ENCODE measurements at places on chromosomes 7 and 10. TPM values are rescaled to one million over a fixed set of nuclear protein-coding genes. Genes with fewer than 3 reads are reported as not detected.
A peak's percentile ranks its signal among the peaks of the same experiment; 100 is the strongest.

- H3K27me3 ChIP-seq: no peaks in the 10 kb centered on the region
Observed at GRCh38 chr10:125017547-125018298, 75.8 kb downstream of the ZRANB1 start.

DNA sequence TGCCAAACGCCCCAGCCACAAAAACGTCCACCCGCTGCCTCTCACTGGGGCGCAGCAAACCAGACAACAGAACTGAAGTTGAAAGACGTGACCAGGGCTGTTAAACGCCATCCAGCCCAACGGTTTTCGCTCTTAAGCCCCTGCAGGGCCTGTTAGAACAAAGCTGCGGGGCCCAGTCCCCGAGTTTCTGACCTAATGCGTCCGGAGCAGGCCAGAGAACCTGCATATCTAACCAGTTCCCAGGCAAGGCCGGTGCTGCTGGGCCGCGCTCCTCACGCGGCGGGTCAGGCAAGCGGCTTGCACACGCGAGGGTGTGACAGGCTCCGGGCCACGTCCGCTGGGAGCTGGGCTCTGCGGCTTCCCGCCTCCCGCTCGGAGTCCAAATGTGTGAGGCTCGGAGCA is 87.0 kb downstream of the PTPRN2 start:
- no peak overlapping the region for H3K27ac ChIP-seq
- peaks cover 24% of the 10 kb centered on the region for H3K27me3 ChIP-seq
- DNase-seq: no peak
- no peaks in the 10 kb centered on the region for H3K36me3 ChIP-seq
- H3K4me1 ChIP-seq: no peaks in the 10 kb centered on the region
- no peak overlapping the region for H3K4me3 ChIP-seq

The LIPM gene
- not detected for total RNA-seq

- no peaks in the 10 kb centered on the region for H3K27me3 ChIP-seq
- no peaks in the 10 kb centered on the region for H3K4me1 ChIP-seq
- no peak overlapping the region for H3K4me3 ChIP-seq
- no peak for DNase-seq
- H3K27ac ChIP-seq: no peak overlapping the region
Observed at GRCh38 chr7:84236398-84236797, 41.8 kb upstream of the SEMA3A start.

The ZP3 gene
- 4.2 TPM for total RNA-seq

- no peaks in the 10 kb centered on the region for H3K36me3 ChIP-seq
- no peak overlapping the region for H3K27ac ChIP-seq
- no peak overlapping the region for H3K4me3 ChIP-seq
- H3K27me3 ChIP-seq: no peaks in the 10 kb centered on the region
Observed at GRCh38 chr10:27518261-27518660, 14.2 kb downstream of the RAB18 start.

GRCh38 chr7:92644406-92645113 is 54.4 kb upstream of the FAM133B start:
- H3K27me3 ChIP-seq: no peaks in the 10 kb centered on the region
- H3K4me3 ChIP-seq: no peak overlapping the region
- H3K36me3 ChIP-seq: no peaks in the 10 kb centered on the region

DNA sequence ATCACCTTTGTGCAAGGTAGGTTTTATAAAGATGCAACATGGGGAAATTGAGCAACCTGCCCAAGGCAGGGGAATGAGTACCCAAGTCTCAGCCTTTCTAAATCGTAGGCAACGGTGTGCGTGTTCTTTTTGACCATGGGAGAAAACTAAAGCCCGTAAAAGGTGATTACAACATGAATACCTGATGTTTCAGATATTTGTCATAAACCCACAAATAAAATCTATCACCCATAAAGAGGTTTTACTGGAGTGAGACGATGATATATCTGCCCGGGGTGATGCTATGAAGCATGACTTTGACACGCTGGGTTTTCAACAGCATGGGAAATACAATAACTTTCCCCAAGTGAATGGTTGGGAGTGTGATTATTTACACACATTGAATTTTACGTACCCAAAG is 406.3 kb upstream of the KLF6 start:
- no peaks in the 10 kb centered on the region for H3K36me3 ChIP-seq
- no peaks in the 10 kb centered on the region for H3K4me1 ChIP-seq

- no peak overlapping the region for H3K27ac ChIP-seq
- no peaks in the 10 kb centered on the region for H3K27me3 ChIP-seq
- peaks cover 57% of the 10 kb centered on the region for H3K4me1 ChIP-seq
Observed at GRCh38 chr7:102296514-102296913, 9.8 kb downstream of the SH2B2 start.

The METTL27 gene
- 1.4 TPM for total RNA-seq

DNA sequence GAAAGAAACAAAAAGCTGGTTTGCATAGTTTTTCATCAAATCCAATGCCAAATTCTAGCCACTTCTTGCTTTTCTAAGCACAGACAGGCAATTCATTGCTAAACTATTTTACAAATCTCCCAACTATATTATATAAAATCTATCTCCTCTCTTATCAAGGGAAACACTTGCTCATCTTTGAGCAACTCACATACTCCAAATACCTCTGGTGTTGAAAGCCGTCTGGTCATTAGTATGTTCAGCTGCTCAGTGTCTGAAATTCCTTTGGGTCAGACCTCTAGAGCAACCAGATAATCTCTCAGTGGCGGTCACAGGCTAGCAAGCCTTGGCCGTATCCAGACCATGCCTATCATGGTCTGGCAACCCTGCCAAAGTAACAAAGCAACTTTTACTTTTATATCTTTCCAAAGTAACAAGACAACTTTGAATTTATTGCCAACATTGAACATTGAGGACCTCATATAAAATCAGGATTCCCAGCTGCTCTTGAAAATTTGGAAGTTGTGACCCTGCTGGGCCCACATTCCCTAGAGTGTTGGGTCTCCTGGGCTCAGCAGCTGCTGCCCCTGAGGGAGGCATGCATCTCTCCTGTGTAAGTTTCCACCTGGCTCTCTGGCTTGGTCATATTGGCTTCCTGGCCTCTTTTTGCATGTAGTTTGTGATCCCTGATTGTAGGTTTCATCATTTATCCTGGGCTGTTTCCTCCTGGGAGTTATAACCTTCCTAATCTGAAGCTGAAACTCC is 56.8 kb upstream of the LANCL2 start:
- no peak for DNase-seq
- no peaks in the 10 kb centered on the region for H3K4me1 ChIP-seq
- no peaks in the 10 kb centered on the region for H3K27me3 ChIP-seq
- no peak overlapping the region for H3K27ac ChIP-seq
- H3K4me3 ChIP-seq: no peak overlapping the region
- H3K36me3 ChIP-seq: no peaks in the 10 kb centered on the region

The OR2A1 gene
- total RNA-seq: 0.56 TPM

DNA sequence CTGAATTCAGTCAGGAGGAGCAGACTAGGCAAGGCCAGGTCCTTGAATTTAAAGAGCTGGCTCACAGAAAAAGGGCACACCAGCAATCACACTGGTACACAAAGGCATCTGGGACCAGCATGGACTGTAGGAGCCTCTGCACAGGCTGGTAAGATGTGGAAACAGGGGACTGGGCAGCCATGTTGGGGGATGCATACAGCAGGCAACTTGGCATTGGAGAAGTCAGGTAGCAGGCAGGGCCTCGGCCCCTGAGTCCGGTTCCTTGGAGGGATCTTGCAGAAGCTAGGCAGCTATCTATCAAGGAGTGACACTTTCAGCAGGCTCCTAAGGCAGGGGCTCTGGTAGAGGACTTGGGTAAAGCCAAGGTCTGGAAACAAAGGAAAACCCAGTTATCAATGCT is 376.3 kb upstream of the BMPER start:
- no peaks in the 10 kb centered on the region for H3K36me3 ChIP-seq
- no peak overlapping the region for H3K4me3 ChIP-seq
- H3K27me3 ChIP-seq: no peaks in the 10 kb centered on the region
- no peak for DNase-seq

DNA sequence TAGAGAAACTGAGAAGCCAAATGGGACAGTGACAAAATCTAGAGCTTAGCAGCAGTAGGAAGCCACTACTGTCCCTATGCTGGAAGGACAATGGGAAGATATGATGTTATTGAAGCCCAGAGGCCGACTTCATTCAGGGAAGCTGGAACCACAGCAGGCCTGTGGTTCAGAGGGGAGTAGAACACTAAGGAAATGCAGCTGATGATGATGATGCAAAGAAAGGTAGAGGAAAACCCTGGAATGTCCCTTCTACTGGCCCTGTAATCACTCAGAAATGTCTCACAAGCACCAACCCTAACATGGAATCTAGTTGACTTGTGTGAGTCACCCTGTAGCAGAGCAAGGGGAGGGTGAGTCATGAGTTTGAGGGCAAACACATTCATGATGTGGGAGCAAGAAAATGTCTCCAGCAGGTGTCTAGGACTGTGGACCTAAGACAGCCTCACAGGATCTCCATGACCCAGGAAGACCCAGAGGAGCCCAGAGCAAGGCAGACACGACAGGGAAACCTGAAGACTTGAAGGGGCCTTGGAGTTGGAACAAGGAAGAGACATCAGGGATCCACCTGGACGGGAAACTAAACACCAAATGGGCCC is 37.0 kb upstream of the LRRC17 start:
- DNase-seq: no peak
- no peak overlapping the region for H3K4me3 ChIP-seq
- no peaks in the 10 kb centered on the region for H3K27me3 ChIP-seq
- H3K27ac ChIP-seq: no peak overlapping the region
- H3K4me1 ChIP-seq: no peaks in the 10 kb centered on the region

DNA sequence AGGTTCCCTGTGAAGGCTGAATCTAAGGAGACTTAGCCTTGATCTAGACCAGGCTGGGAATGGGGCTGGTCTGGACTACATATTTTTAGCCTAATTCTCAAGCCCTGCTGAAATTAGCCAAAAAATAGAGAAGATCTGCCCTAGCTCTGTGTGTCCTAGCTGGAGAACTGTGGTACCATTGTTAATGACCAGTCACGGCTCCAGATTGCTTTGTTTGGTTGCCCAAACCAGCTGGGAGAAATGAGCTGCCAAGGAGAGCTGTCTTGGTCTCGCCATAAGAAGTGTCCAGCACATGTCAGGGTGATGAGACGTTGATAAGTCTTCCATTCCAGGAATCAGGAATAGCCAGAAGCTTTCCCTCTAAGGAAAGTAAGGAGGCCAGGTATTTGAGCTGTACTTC is 20.7 kb downstream of the GBX1 start:
- no peak overlapping the region for H3K4me3 ChIP-seq
- H3K4me1 ChIP-seq: no peaks in the 10 kb centered on the region
- peaks cover 35% of the 10 kb centered on the region for H3K27me3 ChIP-seq
- peaks cover 18% of the 10 kb centered on the region for H3K36me3 ChIP-seq
- no peak overlapping the region for H3K27ac ChIP-seq
- DNase-seq: no peak

DNA sequence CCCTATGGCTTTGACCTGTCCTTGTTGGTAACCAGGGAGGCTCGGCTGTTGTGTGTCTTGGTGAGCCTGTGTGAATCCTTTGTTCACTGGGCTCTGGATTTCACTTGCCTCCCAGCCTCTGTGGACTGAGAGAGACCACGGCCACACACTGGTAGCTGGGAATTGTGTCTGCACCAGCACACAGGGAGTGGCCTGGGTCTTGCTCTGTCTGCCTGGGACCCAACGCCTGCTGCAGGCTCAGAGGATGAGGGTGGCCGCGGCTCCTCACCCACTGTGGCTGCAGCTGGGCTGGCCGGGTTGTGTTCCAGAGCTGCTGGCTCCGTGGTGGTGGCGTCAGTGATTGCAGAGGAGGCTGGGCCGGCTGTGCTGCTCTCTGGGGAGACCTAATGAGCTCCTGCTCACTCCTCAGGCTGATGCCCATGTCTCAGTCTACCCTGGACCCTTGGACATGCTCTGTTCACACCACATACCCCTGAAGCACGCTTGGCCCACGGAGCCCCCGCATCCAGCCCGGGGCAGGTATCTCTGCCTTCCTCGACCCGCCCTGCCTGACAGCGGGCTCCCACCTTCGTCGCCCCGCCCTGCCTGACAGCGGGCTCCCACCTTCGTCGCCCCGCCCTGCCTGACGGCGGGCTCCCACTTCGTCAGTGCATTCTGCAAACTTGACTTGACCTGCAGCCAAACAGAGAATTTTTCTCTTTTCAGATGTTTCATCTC is 328.5 kb downstream of the ADARB2 start:
- peak; percentile 53 for DNase-seq
- no peaks in the 10 kb centered on the region for H3K4me1 ChIP-seq
- no peaks in the 10 kb centered on the region for H3K36me3 ChIP-seq
- H3K27me3 ChIP-seq: peaks cover 80% of the 10 kb centered on the region

GRCh38 chr10:16441173-16441840 is 4.5 kb downstream of the PTER start:
- no peaks in the 10 kb centered on the region for H3K27me3 ChIP-seq
- no peak overlapping the region for H3K4me3 ChIP-seq
- DNase-seq: no peak
- peaks cover 57% of the 10 kb centered on the region for H3K4me1 ChIP-seq
- H3K27ac ChIP-seq: no peak overlapping the region
- no peaks in the 10 kb centered on the region for H3K36me3 ChIP-seq

- DNase-seq: no peak
- no peak overlapping the region for H3K4me3 ChIP-seq
- no peaks in the 10 kb centered on the region for H3K4me1 ChIP-seq
- H3K27ac ChIP-seq: no peak overlapping the region
- H3K36me3 ChIP-seq: no peaks in the 10 kb centered on the region
Observed at GRCh38 chr10:106830471-106830870, 334.0 kb downstream of the SORCS1 start.

DNA sequence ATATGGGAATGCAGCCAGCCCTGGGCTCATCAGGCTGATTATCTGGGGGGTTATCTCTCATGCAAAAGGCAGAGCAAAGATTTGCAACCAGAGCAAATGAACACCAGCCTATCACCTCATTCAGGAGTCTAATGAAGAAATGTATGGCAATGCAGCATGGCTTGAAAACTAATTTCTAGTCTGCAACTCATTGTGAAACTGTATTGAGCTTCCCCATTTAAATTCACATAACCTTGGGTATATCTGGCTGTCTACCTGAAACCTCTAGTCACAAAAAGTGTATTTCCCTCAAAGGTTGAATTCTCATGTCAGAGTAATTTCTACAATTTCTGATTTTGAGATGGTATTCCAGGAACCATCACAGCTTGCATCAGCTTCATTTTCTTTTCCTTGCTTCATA is 240.0 kb downstream of the SDHAF3 start:
- no peaks in the 10 kb centered on the region for H3K4me1 ChIP-seq
- H3K27me3 ChIP-seq: no peaks in the 10 kb centered on the region
- no peaks in the 10 kb centered on the region for H3K36me3 ChIP-seq
- DNase-seq: no peak
- H3K27ac ChIP-seq: no peak overlapping the region

The CALML5 gene
- total RNA-seq: not detected

DNA sequence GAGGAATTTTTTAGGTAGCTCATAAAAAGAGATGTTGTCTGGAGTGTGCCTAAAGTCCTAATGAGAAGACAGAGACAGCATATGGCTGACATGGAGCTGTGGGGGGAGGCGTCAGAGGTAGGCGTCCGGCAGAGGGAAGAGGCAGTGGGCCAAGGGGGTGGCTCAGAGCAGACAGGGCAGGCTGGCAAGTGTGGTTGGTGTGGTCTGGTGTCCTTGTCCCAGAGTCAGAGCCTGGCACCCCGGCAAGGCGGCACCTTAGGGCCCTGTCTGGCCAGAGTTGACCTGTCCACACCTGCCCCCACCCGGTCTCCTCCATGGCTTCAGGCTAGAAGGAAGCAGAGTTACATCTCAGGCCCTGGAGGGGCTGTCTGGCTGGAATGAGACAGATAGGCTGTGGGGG is 220.3 kb upstream of the ZNF32 start:
- no peak overlapping the region for H3K4me3 ChIP-seq
- no peak for DNase-seq
- H3K27me3 ChIP-seq: no peaks in the 10 kb centered on the region
- H3K36me3 ChIP-seq: no peaks in the 10 kb centered on the region
- H3K27ac ChIP-seq: no peak overlapping the region

The SPDYE11 gene
- total RNA-seq: not detected

GRCh38 chr7:143902332-143902899 is 440 bp upstream of the TCAF1 start:
- DNase-seq: peak; percentile 78
- no peaks in the 10 kb centered on the region for H3K36me3 ChIP-seq
- peak overlapping the region; percentile 85 for H3K27ac ChIP-seq
- H3K4me3 ChIP-seq: peak overlapping the region; percentile 68
- no peaks in the 10 kb centered on the region for H3K27me3 ChIP-seq
- peaks cover 21% of the 10 kb centered on the region for H3K4me1 ChIP-seq

The DYDC2 gene
- not detected for total RNA-seq
